ENCODE measurements at places on chromosomes 5 and 9.

- no peak for DNase-seq
Observed at GRCh38 chr5:151037561-151038411, 17.4 kb downstream of the GPX3 start.

GRCh38 chr5:32419791-32420190 is 24.7 kb downstream of the ZFR start:
- DNase-seq: no peak

DNA sequence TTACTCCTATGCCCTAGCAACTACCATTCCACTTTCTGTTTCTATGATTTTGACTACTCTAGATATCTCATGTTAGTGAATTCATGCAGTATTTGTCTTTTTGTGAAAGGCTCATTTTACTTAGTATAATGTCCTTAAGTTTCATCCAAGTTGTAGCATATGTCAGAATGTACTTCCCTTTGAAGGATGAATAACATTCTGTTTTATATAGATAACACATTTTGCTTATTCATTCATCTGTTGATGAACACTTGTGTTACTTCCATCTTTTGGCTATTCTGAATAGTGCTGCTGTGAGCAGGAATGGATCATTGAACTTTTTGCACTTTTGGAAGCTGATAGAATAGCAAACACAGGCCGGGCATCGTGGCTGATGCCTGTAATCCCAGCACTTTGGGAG is 140.2 kb upstream of the MYO10 start:
- no peak for DNase-seq

GRCh38 chr9:108196332-108197007 is 659.3 kb downstream of the ACTL7B start:
- DNase-seq: no peak

DNA sequence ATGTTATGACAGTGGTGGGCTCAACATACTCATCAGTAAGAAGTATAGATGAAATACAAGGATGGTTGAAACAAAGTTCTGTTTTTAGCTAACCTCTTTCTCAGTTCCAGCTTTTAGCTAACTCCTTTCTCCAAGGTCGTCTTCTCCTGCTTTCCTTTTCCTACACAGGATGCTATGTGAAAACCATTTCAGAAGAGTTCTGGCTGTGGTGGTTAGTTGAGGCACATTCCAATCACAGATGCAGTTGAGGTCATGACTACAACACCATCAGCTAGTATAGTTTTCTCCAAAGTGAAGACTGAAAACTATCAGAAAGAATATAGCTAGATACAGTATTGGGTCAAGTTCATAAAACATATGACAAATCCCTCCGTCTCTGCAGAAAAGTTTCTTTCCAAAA is 477.7 kb upstream of the C9orf72 start:
- no peak for DNase-seq

DNA sequence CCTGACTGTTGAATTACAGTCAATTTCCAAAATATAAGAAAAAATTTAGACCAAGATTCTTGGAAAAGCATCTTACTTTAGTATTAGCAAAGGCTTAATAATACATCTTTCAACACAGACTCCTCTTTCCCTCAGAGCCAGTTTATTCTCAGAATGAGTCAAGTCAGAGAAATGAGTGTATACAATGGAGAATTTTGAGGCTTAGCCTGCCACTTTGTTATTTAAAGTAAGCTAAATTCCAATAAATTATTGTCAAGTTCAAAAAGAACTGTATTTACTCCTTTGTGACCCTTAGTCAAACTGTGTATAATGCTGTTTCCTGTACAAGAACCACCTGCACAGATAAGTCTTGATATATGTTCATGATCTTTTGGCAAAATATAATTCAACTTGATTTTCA is 428.5 kb upstream of the ITGA1 start:
- no peak for DNase-seq

DNA sequence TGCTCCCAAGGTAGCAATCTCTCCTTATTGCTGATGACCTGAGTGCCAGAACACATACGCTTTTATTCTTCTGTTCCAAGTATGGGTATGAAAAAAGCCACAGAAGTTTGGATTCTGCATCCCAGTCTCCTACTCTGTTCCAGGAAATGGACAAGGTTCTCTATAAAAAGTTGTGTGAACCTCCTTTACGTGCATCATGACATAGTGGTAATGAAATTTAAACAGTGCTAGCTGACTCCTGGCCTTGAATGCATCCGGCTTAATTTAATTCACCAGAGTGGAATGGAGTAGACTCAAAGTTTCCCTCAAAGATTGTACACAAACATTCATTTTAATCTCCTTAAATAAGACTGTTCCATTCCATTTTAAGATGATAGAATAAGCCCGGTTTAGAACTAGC is 68.9 kb downstream of the LURAP1L start:
- no peak for DNase-seq

DNA sequence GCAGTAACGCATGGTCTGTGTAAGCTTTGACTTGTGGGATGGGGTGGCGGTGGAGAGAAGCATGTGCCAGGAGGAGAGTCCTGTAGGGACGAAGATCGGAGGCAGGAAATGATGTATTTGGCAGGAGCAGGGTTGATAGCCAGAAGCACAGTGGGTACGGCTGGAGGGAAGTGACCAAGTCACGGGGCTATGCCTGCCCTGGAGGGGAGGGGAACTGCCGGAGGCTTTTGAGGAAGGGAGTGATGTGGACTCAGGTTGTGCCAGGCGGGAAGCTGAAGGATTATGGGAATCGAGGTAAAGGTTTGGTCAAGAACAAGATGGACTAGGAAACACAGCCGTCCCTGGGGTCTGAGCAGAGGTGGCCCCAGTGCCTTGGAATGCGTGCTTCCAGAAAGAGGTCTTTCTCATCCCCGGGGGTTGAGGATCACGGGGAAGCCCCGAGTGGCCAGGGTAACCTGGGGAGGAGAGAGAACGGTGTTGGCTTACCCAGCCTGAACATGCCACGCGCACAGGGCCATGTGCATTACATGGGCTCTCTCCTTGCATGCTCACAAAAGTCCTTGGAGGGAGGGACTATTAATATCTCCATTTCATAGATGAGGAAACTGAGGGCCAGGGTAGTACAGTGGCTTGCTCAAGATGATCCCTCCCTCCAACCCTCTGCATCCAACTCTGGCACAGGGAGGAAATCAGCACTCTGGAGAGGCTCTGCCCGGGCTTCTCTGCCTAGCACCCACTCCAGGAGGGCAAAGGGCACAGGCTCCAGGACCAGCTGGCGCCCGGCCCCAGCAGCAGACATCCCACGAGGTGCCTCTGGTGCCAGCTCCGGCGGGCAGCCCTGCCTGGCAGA is 253.8 kb downstream of the PBX3 start:
- no peak for DNase-seq
